ENCODE measurements at places on chromosomes 3 and 15.

DNA sequence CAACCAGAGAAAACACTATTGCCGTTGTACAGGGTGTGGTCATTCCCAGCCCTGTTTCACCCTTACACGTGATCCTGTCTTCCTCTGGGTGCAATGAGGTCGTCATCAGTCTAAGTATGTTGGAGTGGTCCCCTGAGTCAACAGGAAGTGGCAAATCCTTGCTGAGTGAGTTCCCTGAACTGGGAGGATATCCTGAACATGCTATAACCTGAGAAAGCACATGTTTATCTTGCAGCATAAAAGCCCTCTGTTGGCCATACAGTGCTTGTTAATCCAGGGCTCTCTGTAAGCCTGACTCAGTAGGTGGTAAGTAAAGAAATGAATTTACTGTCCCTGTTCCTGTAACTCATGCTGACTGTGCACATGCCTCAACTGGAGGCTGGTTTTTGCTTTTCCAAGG, 477.8 kb upstream of the RGMA start:
- no peak for DNase-seq

DNA sequence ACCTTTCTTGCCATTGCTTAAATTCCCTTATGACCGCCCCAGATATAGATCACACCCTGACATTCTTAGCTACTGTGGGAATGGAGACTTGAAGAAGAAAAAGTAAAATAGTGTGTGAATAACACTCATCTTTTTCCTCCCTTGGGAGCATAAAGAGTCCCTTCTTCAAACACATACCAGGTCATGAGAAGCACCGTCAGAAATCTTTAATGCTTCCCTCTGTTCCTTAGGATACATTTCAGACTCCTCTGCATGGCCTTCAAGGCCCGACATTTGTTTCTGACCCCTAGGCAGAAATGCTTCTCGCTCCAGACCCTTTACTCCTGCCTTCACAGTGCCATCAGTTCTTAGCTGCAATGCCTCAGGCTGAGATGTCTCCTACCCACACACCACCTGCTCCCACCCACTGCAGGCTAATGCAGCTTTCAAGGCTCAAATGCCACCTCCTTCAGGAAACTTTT, 143.8 kb upstream of the IL12A start:
- no peak for DNase-seq

GRCh38 chr3:140186421-140186920, 251.5 kb downstream of the CLSTN2 start:
- DNase-seq = peak; percentile 44

- DNase-seq = peak; percentile 17
Observed at GRCh38 chr15:32919749-32920414, 202.1 kb downstream of the GREM1 start.

GRCh38 chr3:10380906-10381305, 60.0 kb upstream of the SEC13 start:
- DNase-seq = peak; percentile 12

GRCh38 chr15:50166216-50166615, 15.8 kb upstream of the SLC27A2 start:
- no peak for DNase-seq

DNA sequence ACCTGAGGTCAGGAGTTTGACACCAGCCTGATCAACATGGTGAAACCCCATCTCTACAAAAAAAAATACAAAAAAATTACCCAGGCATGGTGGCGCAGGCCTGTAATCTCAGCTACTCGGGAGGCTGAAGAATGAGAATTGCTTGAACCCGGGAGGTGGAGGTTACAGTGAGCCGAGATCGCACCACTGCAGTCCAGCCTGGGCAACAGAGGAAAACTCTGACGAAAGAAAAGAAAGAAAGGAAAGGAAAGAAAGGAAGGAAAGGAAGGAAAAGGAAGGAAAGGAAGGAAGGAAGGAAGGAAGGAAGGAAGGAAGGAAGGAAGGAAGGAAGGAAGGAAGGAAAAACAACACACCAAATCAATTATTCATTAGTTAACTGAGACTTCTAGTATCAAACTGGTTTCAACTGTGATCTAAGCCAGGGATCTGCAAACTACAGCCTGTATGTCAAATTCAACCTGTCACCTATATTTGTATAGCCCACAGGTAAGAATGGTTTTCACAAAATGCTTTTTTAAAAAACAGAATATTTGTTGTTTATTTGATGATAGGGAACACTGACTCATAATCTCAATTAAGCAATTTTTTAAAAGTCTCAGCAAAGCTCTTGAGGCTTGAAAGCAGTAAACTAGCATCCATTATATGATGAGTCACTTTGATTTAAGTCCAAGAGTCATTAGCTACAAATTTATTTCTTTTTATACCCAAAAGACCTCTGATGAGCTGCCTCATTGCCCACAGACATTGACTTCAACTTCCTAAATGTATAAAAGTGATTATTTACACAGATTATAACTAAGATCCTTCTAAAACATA, 127.6 kb downstream of the TBL1XR1 start:
- DNase-seq = no peak

- no peak for DNase-seq
Observed at GRCh38 chr15:52251144-52251860, 44.3 kb downstream of the MYO5C start.

- no peak for DNase-seq
Observed at GRCh38 chr15:25179673-25180511, 225.1 kb downstream of the SNRPN start.

DNA sequence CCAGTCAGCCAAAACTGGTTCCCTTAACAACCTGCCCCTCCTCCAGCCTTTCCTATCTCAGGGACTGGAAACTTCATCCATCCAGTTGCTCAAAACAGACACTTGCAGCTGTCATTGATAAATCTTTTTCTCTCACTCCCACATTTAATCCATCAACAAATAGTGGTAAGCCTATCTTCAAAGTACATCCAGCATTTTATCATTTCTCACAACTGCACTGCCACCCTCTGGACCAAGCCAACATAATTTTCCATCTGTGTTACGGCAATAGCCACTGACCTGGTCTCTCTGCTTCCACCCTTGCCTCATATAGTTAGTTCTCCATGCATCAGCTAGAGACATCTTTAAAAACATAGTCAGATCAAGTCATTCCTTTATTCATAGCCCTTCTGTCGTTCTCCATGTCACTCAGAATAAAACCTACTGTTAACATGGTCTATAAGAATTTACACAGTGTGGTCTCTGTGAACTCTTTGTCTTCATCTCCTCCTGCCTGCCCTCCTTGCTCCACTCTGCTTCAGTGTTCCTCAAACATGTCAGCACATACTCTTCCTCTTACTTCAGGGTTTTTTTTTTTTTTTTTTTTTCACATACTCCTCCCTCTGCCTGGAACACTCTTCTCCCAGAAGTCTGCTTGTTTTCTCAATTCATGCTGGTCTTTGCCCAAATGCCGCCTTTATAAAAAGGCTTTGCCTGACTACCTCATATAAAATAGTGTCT, 102.5 kb upstream of the COL6A5 start:
- no peak for DNase-seq

- DNase-seq = no peak
Observed at GRCh38 chr15:64343222-64343621, 12.8 kb downstream of the CSNK1G1 start.

GRCh38 chr15:60626051-60626450, 147.1 kb upstream of the ICE2 start:
- no peak for DNase-seq

DNA sequence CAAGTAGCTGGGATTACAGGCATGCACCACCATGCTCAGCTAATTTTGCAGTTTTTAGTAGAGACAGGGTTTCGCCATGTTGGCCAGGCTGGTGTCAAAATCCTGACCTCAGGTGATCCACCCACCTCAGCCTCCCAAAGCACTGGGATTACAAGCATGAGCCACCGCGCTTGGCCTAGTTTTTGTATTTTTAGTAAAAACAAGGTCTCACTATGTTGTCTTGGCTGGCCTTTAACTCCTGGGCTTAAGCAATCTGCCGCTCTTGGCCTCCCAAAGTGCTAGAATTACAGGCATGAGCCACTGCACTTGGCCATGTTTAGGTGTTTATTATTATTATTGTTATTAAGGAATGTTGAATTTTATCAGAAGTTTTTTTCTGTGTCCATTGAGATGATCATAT, 14.7 kb downstream of the IL16 start:
- DNase-seq = no peak

- no peak for DNase-seq
Observed at GRCh38 chr3:49807431-49808114, 4.5 kb downstream of the INKA1 start.

DNA sequence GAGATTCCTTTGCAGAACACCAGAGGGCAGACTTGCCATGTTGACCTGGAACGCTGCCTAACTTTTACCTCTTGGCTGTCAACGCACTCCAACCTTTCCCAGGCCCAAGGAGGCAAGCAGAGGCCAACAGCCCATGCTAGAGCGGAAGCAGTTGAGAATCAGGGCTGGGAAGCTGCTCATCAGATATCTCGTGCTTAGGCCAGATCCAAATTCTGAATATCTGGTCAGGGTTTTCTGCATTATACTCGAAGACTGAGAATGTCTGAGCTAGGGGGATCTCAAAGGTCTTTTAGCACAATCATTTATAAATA, 2.5 kb downstream of the XIRP1 start:
- DNase-seq = peak; percentile 27

GRCh38 chr15:28915935-28916334, 30.2 kb downstream of the APBA2 start:
- no peak for DNase-seq

DNA sequence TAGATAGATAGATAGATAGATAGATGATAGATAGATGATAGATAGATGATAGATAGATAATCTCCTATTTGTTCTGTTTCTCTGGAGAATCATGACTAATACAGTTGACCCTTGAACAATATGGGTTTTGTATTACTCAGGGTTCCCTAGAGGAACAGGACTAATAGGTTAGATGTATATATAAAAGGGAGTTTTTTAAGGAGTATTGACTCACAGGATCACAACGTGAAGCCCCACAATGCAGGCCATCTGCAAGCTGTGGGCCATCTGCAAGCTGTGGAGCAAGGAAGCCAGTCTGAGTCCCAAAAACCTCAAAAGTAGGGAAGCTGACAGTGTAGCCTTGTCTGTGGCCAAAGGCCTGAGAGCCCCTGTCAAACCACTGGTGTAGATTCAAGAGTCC, 67.6 kb downstream of the PYDC2 start:
- no peak for DNase-seq

- DNase-seq = no peak
Observed at GRCh38 chr3:194139071-194139813, 3.3 kb downstream of the HES1 start.

DNA sequence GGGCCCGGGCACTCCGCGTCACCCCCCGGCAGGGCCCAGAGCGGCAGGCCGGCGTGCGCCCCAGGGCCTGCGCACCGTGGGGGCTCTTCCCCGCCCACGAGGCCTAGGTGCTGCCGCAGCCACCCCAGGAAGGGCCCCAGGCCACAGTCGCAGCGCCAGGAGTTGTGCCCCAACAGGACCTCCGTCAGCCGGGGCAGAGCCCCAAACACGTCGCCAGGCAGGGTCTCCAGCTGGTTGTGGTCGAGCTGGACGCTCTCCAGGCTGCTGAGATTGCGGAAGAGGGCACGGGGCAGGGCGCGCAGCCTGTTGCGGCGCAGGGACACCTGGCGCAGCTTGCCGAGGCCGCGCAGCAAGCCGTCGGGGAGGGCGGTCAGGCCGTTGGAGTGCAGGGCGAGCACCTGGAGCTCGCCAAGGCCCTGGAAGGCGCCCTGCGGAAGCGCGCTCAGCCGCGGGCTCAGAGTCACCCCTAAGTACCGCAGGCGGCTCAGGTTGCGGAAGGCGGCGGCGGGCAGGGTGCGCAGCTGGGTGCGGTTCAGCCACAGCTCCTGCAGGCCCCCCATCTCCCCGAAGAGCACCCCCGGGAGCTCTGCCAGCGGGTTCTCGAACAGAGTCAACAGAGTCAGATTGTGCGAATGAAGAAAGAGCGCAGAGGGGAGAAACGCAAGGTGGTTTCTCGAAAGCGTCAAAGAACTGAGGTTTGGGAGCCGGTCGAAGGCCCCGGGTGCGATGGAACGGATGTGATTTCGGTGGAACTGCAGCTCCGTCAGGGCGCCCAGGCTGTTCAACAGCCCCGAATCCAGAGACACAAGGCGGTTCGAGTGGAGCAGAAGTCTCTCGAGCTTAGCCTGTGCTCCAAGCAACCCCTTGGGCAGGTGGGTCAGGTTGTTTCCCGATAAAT, 2.0 kb downstream of the GP5 start:
- DNase-seq = no peak

GRCh38 chr15:68580026-68580882, 1.5 kb downstream of the CORO2B start:
- no peak for DNase-seq

DNA sequence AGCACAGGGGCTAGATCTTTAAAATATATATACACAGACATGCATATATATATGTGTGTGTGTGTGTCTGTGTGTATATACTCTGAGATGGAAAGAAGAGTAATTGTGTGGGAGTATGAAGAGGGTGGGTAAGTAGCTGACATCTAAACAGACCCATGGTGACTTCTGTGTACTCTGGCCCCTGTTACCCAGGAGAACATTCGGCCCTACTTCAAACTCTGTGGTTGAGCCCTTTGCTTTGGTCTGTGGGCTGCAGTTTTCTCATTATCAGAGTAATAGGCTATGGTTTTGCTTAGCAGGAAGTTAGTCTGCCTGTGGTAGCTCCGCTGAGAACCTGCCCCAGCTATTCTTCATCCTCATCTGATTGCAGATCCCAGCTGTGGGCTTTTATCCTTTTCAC, 141.4 kb downstream of the RBPMS2 start:
- no peak for DNase-seq

- DNase-seq = peak; percentile 7
Observed at GRCh38 chr15:71753346-71753745, 57.0 kb upstream of the NR2E3 start.

Data from T1000 (cell line).